Stimulated activated CD4-positive, alpha-beta T cell treated with anti-CD3 and anti-CD28 coated beads, Interleukin-15, amount 100 ng/mL, for 48 hours (primary cell): ENCODE measurements at places on chromosomes 4 and X.

GRCh38 chr4:151184523-151185458 is 85.4 kb downstream of the RPS3A start:
- no peak for DNase-seq

DNA sequence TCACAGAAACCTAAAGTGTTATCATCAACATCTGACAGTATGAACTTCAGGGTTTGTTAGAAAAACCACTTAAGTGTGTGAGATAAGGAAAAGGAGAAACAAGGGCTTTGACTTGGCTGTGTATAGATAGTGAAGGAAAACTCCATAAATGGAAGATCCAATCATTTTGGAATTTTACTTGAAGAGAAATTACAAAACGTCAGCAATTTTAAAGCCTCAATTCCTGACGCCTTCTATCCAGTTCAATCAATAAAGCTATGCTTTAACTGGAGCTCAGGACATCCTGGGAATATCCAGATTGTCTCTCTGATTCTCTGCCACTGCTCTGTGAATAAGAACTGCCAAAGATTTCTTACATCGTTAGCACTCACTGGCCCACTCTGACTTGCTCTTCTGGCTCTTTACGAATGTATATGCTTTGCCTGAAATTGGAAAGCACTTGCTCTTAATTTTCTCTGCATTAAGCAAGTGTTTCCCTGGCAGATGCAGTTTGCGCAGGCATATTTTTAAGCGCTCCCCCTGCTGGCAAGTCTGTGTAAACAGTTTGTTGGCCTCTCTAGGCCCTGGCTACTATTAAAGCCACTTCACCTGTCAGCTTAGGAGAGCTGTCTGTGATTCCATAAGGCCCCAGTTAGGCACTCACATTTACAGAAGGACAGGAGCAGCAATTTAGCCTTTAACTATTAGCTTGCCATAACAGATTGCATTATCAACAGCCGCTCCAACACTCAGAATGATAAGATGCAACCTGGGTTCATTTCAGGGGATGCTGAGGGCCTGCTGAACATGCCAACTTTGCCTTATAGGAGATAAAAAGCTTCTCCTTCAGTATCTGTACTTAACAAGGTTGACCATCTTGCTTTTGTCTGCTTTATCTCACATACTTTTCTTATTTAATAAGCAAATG is 251.4 kb upstream of the DDX53 start:
- peak; percentile 38 for DNase-seq

- no peak for DNase-seq
Observed at GRCh38 chrX:19695884-19696283, 180.6 kb upstream of the MAP3K15 start.

DNA sequence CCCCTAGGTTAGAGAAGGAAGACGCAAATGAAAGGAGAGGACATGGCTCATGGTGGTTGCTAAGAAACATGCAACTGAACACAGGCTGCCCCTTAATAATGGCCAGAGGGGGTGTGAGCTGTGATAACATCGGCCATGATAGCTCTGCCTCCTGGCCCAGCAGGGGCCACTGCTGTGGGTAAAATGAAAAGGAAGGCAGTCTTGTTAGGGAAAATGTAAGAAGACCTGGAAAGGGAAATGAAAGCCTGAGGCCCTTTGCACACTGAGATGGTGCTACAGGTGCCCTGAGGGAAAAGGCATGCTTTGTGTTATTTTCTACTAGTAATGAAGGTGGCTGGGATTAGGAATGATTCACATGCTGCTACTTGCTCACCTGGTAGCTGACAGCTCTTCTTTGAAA is 123.6 kb upstream of the MID1 start:
- DNase-seq, result no peak

DNA sequence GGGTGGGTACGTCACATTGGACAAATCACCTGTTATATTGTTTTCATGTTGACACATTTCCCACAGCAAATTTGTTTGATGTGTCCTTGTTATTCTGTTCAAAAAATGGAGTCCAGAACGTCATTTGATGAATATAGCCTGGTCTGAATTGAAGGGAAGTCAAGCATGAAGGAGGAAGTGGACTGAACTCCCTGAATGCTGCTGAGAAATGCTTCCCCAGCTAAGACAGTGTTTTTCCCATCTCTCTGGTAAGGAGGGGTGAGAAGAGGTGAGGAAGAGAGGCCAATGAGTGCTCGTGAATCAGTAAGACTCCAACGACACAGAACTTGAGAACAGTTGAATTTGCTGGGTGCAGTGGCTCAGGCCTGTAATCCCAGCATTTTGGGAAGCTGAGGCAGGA is 127.4 kb downstream of the RBM47 start:
- DNase-seq, result no peak

- DNase-seq, result no peak
Observed at GRCh38 chr4:31100536-31100935, 380.4 kb downstream of the PCDH7 start.
